Central memory CD8-positive, alpha-beta T cell (primary cell): ENCODE measurements at places on chromosomes 3 and 15.

DNA sequence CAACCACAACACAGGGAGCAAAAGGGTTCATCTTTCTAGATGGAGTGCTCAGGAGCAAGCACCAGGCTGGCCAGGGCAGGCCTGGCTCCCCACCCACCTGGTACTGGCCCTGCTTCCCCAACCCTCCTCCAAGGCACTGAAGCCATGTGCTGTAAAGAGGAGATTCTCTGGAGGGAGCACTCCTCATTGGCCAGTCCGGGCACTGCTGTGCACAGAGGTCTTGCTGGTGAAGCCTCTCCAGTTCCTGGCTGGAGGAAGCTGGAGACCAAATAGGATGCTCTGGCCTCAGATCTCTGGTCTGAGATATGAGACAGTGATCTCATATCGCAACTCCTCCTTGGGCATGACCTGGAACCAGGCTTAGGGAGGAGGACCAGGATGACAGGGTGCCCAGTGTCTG is 7.7 kb upstream of the SEMA3F start:
- H3K27me3 ChIP-seq: no peaks in the 10 kb centered on the region
- H3K4me1 ChIP-seq: no peaks in the 10 kb centered on the region
- DNase-seq: no peak
- H3K4me3 ChIP-seq: no peak overlapping the region

DNA sequence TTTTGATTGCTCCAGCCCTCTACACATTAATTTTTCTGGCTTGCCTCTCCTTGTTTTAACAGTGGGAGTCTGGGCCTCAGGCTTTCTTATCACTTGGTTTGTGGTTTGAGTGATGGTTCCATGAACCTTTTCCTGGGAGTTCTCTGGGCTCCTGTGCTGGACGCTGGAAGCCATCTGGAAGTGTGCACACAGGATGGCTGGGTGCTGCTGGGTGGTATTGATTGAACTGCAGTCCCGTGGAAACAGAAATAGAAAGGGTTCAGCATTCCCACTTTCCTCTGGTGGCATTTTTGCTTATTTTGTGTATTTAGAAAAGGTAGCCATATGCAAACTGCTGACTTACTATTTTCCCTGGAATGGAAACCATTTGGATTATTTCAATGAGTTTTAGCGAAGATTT is 25.6 kb downstream of the MITF start:
- no peak overlapping the region for H3K4me3 ChIP-seq
- no peak overlapping the region for H3K27ac ChIP-seq
- H3K27me3 ChIP-seq: no peaks in the 10 kb centered on the region
- no peaks in the 10 kb centered on the region for H3K4me1 ChIP-seq
- no peak for DNase-seq

DNA sequence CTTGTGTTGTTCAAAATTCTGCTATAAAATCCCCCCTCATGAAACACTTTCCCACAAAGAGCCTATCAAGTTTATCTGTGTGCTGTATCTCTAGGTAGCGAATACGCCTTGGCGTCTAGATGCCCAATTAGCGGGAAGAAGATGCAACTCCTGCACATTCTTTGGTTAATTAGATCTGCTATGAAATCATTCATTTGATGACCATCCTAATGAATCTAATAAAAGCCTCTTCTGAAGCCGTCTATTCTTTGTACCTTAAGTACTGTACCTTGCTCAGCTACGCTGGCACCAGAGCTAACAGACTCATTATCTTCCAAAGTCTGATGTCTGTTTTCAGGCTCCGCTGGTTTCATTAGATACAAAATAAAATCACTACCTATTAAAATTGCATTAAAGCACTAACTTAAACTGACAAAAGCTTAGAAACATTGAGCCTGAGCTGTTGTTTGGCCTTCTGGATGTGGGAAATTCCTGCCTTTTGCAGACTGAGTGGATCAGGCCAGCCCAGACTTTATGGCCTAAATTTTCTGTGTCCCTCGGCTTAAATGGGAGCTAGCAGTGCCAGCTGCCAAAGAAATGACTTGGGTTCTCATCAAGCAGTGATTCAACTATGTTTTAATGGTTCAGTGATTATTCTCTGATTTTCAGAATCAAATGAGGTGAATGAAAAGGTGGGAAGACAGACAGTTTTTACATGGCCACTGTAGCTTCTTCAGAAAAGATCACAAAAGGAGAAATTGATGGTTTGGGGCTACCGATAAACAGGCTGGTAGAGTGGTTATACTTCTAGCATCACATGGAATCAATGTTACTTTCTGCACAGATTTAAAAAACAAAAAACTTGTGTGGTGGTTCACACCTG is 28.4 kb upstream of the CHST2 start:
- no peak for DNase-seq
- H3K36me3 ChIP-seq: no peaks in the 10 kb centered on the region
- no peaks in the 10 kb centered on the region for H3K27me3 ChIP-seq
- H3K27ac ChIP-seq: no peak overlapping the region
- H3K4me1 ChIP-seq: no peaks in the 10 kb centered on the region

GRCh38 chr3:71166339-71167240 is 416.9 kb downstream of the FOXP1 start:
- DNase-seq: no peak
- H3K4me1 ChIP-seq: peaks cover 13% of the 10 kb centered on the region
- peaks cover 10% of the 10 kb centered on the region for H3K36me3 ChIP-seq
- no peaks in the 10 kb centered on the region for H3K27me3 ChIP-seq
- H3K27ac ChIP-seq: no peak overlapping the region

DNA sequence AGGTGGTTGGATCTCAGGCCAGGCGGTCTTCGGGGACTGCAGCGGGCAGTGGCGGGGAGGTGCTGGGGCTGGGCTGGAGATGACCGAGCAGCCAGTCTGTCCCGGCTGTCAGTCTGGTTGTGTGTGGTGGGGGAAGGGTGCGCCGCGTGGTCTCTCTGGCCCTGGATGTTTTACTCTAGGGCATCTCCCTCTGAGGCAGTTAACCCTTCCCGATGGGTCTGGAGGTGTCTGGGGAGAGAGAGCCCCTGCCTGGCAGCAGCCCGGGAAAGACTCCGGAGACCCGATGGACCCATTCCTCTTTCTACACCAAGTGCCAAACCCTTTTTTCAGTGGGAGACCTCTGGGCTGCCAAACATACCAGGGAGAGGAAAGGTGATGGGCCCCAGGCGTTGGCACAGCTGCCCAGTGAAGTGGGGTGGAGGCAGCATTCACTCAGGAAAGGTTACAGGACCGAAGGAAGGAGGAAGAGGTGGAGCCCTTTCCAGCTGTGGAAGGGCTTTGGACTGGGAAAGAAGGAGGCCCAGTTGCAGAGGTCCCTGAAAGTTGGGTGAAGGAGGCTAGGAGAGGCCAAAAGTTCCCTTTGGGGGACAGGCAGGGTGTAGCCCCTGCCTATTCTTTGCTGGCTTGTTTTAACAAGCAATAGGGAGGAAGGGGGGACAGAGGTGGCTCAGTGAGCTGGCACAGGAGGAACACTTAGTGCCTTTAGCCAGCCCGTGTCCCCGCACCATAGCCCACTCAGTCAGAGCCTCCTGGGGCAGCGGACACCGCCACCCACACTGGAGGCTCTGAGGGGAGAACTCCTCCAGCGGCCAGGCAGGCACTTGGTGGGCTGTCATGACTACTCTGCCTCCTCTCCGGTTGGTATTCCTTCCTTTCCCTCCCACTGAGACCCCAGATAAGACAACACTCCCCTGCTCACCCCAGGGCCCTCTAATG is 2.7 kb upstream of the BAHD1 start:
- H3K27me3 ChIP-seq: peaks cover 36% of the 10 kb centered on the region
- H3K4me1 ChIP-seq: peaks cover 58% of the 10 kb centered on the region
- H3K27ac ChIP-seq: no peak overlapping the region
- peaks cover 9% of the 10 kb centered on the region for H3K36me3 ChIP-seq

GRCh38 chr15:52567871-52568600 is 794 bp downstream of the ARPP19 start:
- peak; percentile 28 for DNase-seq
- H3K4me3 ChIP-seq: peak overlapping the region; percentile 87
- H3K36me3 ChIP-seq: peaks cover 16% of the 10 kb centered on the region
- H3K27ac ChIP-seq: peak overlapping the region; percentile 97

- no peak for DNase-seq
- no peak overlapping the region for H3K4me3 ChIP-seq
- no peaks in the 10 kb centered on the region for H3K27me3 ChIP-seq
- H3K27ac ChIP-seq: no peak overlapping the region
- H3K36me3 ChIP-seq: peaks cover 2% of the 10 kb centered on the region
- H3K4me1 ChIP-seq: peaks cover 60% of the 10 kb centered on the region
Observed at GRCh38 chr3:129599073-129599472, 7.4 kb downstream of the PLXND1 start.

DNA sequence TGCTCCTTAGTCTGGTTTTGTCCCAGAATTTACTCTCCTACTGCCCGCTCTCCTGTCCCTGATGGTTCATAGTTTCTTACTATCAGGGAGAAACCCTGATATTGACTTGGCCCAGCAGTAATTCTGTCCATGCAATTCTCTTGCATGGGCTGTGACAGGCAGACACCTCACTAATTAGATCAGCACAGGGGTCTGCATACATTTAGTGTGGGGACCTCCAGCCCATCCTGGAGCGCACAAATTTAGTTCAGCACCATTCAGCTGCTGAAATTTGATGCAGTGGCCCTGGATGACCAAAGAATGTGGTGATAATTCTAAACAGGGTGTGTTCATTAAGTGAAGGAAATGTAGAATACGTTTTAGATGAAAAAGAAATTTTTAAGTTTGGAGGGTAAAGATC is 555.5 kb upstream of the TBL1XR1 start:
- DNase-seq: no peak
- no peak overlapping the region for H3K4me3 ChIP-seq
- peaks cover 5% of the 10 kb centered on the region for H3K4me1 ChIP-seq
- H3K27me3 ChIP-seq: no peaks in the 10 kb centered on the region
- peaks cover 3% of the 10 kb centered on the region for H3K36me3 ChIP-seq

- peaks cover 9% of the 10 kb centered on the region for H3K4me1 ChIP-seq
- H3K36me3 ChIP-seq: peaks cover 3% of the 10 kb centered on the region
- H3K4me3 ChIP-seq: no peak overlapping the region
- DNase-seq: no peak
- H3K27me3 ChIP-seq: no peaks in the 10 kb centered on the region
Observed at GRCh38 chr3:52147804-52148203, 6.4 kb downstream of the POC1A start.

DNA sequence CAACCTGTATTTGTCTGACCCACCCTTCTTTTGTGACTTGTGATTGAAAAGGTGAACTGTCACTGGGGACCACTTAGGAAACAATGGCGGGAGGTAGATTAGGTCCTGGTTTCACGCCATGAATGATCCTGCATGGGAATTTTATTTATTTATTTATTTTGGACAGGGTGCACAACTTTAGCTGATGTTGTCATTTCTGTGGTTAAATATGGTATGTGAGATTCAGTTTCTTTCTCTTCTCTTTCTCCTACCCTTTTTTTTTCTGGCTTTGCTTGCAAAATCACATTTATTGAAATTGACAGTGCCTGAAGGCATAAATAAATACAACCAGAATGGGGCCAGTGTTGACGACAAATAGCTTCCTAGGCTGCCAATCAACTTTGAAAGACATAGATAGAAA is 18.0 kb upstream of the HTR3E start:
- H3K27ac ChIP-seq: no peak overlapping the region
- H3K36me3 ChIP-seq: no peaks in the 10 kb centered on the region
- no peak for DNase-seq
- no peaks in the 10 kb centered on the region for H3K4me1 ChIP-seq
- H3K27me3 ChIP-seq: no peaks in the 10 kb centered on the region

- H3K27me3 ChIP-seq: no peaks in the 10 kb centered on the region
- no peak overlapping the region for H3K4me3 ChIP-seq
- no peak for DNase-seq
Observed at GRCh38 chr3:117602058-117602644, 892.6 kb downstream of the TUSC7 start.

GRCh38 chr3:141181196-141181595 is 50.4 kb upstream of the PXYLP1 start:
- H3K36me3 ChIP-seq: no peaks in the 10 kb centered on the region
- DNase-seq: no peak
- no peaks in the 10 kb centered on the region for H3K4me1 ChIP-seq
- H3K4me3 ChIP-seq: no peak overlapping the region
- peaks cover 38% of the 10 kb centered on the region for H3K27me3 ChIP-seq
- H3K27ac ChIP-seq: no peak overlapping the region

GRCh38 chr3:171122861-171123260 is 96.3 kb upstream of the SLC2A2 start:
- DNase-seq: no peak
- H3K4me1 ChIP-seq: no peaks in the 10 kb centered on the region
- H3K4me3 ChIP-seq: no peak overlapping the region
- no peaks in the 10 kb centered on the region for H3K27me3 ChIP-seq

DNA sequence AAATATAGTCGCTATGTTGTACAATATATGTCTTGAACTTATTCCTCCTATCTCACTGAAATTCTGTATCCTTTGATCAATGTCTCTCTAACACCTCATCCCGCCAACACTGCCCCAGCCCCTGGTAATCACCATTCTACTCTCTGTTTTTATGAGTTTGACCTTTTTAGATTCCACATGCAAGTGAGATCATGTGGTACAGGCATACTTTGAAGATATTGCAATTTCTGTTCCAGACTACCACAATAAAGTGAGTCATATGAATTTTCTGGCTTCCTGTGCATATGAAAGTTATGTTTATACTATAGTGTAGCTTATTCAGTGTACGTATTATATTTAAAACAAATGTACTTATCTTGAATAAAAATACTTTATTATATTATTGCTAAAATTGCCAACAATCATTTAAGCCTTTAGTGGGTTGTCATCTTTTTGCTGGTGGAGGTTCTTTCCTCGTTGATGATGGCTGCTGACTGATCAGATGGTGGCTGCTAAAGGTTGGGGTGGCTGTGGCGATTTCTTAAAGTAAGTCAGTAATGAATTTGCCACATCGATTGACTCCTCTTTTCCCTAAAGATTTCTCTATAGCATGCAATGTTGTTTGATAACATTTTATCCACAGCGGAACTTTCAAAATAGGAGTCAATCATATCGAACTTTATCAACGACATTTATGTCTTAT is 257.2 kb downstream of the NFKBIZ start:
- no peak overlapping the region for H3K27ac ChIP-seq
- no peak for DNase-seq
- no peaks in the 10 kb centered on the region for H3K27me3 ChIP-seq
- no peak overlapping the region for H3K4me3 ChIP-seq
- no peaks in the 10 kb centered on the region for H3K4me1 ChIP-seq
- no peaks in the 10 kb centered on the region for H3K36me3 ChIP-seq

DNA sequence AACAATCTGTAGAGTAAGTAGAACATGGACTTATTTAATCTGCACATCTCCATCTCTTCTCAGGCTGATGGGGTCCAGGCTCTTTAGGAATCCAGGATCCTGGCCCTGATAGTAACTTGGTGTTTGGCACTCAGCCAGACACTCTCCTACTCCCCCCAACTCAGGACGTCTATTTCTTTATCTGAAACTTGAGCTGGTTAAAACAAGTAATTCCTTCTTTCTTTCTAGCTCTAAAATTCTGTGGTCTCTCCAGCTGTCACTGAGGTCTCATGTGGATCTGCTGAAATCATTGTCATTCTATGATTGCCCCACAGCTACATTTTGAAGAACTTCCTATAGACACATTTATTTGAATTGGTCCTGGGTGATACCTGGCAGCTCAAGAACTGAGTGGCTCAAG is 59.0 kb downstream of the TP63 start:
- H3K4me1 ChIP-seq: no peaks in the 10 kb centered on the region
- H3K4me3 ChIP-seq: no peak overlapping the region
- H3K27ac ChIP-seq: no peak overlapping the region
- no peaks in the 10 kb centered on the region for H3K36me3 ChIP-seq
